ENCODE measurements at places on chromosomes 5 and 9.

DNA sequence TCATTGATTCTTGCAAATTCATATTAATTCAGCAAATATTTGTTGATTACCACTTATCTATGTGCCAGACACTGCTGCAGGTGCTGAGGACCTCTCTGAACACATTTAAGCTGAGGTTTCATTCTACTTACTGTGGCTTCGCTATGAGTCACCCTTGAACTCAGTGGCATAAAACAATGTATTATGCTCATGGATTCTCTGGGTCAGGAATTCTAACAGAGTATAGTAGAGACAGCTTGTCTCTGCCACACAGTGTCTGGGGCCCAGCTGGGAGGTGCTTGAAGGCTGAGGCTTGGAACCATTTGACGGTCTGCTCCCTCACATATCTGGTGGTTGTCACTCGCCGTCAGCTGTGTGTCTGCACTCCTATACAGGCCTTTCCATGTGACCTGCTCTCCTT, 124.3 kb upstream of the NR3C1 start:
- DNase-seq = no peak

DNA sequence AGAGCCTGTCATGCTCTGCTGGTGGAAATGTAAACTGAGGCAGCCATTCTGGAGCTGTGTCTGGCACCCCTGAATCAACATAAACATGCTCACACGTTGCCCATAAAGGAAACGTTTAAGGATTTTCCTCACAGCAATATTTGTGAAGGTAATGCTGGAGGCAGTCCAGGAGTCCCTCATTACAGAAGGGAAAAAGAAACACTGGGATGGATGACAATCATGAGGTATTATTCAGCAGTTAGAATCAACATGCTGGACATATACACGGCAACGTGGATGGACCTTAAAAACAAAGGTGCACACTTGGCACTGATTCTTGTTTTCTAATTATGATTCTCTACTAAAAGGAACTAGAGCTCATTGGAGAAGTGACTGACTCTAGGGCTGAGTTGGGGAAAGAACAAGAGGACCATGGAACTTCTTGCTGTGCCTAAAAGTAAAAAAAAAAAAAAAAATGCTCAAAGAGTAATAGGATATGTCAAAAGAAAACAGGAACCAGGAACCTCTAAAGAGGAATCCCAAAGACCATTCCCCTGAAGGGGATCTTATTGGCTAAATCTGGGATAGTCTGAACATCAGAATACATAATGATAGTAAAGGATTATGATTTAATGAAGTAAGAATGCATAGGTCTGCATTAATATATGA, 18.6 kb downstream of the B4GALT1 start:
- no peak for DNase-seq

GRCh38 chr9:114319147-114319546, 3.8 kb upstream of the ORM1 start:
- DNase-seq = no peak

GRCh38 chr5:61251874-61252642, 80.0 kb upstream of the ZSWIM6 start:
- DNase-seq = no peak

GRCh38 chr5:78638423-78638822, 10.1 kb downstream of the LHFPL2 start:
- no peak for DNase-seq

- DNase-seq = no peak
These were observed 43.2 kb upstream of the ANKRD33B start for GRCh38 chr5:10520706-10521105.

DNA sequence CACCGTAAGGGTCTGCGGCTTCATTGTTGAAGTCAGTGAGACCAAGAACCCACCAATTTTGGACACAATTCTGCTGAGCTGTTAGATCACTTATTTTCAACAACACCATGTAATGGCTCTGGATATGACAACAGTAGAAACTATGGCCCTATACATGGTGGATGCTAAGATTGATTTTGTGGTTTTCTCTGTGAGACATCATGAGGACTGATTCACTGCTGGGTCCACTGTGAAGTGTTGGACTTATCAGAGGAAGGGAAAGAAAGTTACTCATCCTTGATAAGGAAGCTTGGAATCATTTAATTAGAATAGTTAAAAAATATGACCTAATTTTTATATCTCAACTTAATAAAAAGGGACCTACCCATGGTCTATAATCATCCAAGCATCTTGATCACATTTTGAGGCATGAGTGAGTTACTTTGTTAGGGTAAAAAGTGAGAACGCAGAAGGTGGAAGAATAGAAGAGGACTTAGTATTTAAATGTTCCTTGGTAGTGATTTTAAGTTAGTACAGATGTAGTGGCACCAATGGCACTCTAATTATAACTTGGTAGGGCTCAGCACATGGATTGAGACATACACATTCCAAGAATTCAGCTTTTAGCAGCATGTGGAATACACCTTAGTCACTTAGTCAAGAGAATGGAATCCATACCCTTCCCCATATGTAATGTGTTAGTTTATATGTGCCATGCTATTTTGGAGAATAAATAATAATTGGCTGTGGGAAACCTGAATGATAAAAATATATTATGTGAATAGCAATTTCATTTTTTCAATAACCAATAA, 123.5 kb upstream of the CD180 start:
- no peak for DNase-seq

GRCh38 chr9:12702160-12702758, 9.1 kb downstream of the TYRP1 start:
- DNase-seq = no peak

GRCh38 chr5:145978708-145979107, 42.3 kb downstream of the SH3RF2 start:
- no peak for DNase-seq

- DNase-seq = no peak
These were observed 66.9 kb downstream of the HMCN2 start for GRCh38 chr9:130332384-130332926.

- no peak for DNase-seq
These were observed 495.6 kb upstream of the CTNND2 start for GRCh38 chr5:12399868-12400267.

DNA sequence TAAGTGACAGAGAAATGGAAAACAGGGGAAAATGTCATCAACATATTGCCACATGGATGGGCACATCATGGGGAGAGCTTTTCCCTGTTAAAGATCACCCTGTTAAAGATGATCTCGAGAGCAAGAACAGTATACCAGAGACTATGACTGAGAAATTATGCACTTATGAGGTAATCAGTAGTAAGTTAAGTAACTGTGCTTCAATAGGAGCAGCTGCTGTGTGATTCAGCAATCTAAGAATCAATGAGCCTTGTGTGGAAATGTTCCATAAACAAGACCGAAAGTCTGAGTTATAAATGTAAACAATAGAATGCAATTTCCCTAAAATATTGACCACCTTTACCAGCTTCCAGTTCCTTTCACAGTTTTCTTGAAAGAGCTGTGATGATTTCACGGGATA, 582.3 kb downstream of the CAAP1 start:
- no peak for DNase-seq

- no peak for DNase-seq
These were observed 38.5 kb downstream of the TLE1 start for GRCh38 chr9:81650586-81651515.

- no peak for DNase-seq
These were observed 35.5 kb upstream of the GLRX start for GRCh38 chr5:95858023-95858461.

DNA sequence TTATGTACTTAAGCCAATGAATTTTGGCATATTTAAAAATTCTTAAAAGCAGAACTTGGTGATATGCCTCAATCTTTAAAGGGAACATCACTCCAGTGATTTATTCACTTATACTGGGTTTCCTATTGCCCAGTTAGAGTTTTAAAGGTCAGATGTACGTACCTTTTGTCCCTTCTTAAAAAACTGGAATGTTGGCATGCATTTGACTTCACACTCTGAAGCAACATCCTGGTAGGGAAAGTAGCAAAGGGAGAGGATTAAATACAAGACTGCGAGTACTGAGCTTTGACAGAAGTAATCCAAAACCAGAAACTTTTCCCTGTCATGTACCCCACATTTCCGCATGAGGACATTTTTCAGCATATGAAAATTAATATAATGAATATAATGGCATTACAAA, 11.7 kb downstream of the TXN start:
- no peak for DNase-seq

DNA sequence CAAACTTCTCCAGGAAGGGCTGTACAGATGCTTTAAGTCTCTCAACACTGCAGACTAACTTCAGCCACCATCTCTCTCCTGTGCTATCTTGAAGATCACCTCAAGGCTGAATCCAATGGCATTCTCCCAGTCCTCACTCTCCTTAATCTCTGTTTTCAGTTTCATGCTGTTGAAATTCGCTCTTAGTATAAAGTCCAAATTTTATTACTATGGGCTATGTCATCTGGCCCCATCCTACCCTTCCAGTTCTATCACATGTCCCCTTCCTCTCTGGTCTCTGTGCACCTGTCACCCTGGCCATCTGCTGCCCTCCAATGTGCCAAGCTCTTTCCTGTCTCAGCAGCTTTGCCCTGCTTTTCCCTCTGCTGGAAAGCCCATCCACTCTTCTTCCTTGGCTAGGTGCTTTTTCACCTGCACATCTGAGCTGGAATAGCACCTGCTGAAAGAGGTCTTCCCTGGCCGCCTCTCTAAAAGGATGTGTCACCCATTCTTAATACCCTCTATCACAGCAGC, 284.7 kb upstream of the MAP3K1 start:
- no peak for DNase-seq

DNA sequence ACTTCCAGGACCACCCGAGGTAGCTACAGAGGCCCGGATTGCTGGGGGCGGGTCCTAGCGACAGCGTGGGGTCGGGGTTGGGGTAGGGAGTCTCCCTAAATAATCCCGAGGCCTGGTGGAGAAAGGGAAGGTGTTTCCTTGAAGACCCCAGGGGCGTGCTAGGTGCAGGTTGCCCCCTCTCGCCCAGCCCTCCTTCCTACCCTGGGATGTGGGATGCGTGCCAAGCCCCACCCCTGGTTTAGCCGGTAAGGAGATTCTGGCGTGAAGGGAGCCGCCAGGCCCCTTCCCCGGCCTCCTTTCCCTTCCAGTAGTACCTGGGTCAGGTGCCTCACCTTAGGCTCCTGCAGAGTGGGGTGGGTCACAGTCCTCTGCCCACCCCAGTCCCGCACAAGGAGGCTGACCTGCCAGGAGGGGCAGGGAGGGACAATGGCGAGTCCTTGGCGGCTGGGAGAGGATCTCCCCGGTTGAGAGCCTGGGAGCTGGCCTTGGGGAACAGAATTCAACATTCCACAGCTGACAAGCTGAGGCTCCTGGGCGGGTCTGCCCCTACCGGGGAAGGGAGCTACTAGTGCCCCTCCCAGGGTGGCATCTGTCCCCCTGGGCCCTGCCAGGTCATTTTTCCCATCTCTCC, 674 bp downstream of the TSPAN17 start:
- DNase-seq = no peak

DNA sequence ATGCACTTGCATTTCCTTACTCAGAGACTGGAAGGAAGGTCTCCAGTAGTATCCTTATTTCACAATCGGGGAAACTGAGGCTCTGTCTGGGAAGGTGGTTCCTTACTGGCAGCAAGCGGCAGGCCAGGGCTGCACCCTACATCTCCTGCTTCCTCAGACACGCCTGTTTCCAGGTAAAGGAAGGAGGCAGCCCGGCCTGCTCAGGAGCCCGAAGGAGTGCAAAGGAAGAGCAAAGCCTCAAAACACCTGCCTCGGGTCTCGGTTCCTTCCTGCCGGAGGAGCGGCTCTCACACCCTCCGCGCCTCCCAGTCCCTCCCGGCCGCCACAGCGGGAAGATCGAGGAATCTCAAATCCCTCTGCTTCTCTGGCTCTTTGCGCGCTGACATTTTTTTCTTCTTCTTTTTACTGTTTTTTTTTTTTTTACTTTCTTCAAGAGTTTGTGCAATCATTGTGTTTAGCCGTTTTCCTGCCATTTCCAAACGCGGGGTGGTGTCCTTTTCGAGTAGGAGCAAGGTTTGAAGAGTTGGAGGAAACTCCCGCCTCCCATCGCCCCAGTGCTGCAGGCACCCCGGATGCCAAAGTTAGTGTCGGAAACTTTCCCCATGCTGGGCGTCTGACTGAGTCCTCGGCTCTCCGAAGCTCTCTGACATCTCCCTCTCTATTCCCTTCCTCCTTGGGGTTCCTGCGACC, 1.0 kb downstream of the GGTA1 start:
- DNase-seq = no peak

- no peak for DNase-seq
These were observed 180.1 kb downstream of the TTLL11 start for GRCh38 chr9:121912812-121913627.

Data from stimulated activated CD4-positive, alpha-beta T cell treated with anti-CD3 and anti-CD28 coated beads, TNF-alpha, amount 100 ng/mL, for 48 hours (primary cell).